Stimulated activated CD8-positive, alpha-beta memory T cell treated with anti-CD3 and anti-CD28 coated beads, Interleukin-4, amount 100 ng/mL, for 24 hours (primary cell): ENCODE measurements at places on chromosomes 2 and 18.

- DNase-seq, result no peak
These were observed 9.8 kb downstream of the TUBB6 start for GRCh38 chr18:12317664-12318333.

- no peak for DNase-seq
These were observed 100.1 kb upstream of the APCDD1 start for GRCh38 chr18:10354241-10354811.

DNA sequence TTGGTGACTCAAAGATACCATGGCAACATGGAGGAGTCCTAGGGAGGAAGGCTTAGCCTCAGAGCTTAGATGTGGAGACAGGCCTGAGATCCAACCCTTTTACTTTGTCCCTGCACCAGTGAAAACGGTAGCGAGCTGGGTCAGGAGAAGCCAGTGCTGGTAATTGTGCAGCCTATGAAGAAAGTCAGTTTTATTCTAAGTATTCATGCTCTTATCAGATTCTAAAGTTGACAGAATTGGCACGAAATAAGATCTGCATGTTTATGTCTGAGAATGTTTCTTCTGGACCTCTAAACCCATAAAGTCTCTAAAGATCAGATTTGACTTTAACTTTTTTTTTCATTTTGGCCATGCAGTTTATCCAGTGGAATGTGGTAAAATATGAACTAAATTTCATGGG is 93.8 kb downstream of the SCG2 start:
- no peak for DNase-seq

- no peak for DNase-seq
These were observed 16.5 kb upstream of the MTCL1 start for GRCh38 chr18:8688816-8689215.

DNA sequence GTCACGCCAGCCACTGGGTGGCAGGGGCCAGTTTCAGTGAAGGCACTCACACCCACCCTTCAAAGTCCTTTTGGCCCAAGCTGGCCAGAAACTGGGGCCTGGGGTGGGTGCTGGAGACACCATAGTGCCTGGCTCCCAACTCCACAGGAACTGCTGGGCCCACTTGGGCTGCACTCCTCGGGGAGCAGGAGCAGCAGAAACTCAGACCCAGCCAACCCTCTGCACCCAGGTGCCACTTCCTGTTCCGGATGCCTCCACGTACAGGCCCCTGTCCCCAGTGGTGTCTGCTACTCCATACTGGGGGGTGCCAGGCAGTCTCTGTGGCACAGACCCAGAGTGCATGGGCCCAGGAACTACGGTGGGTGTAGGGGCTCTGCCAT is 42.5 kb upstream of the ZNF519 start:
- DNase-seq, result no peak

- DNase-seq, result no peak
These were observed 206.9 kb downstream of the TNS1 start for GRCh38 chr2:217795706-217796465.

- DNase-seq, result no peak
These were observed 268.3 kb downstream of the VAPA start for GRCh38 chr18:10182009-10182624.
